ENCODE measurements at places on chromosomes 16 and 17. TPM values are rescaled to one million over a fixed set of nuclear protein-coding genes. Genes with fewer than 3 reads are reported as not detected.

GRCh38 chr17:36674278-36674650 is 72.9 kb downstream of the MRM1 start:
- no peak for DNase-seq

DNA sequence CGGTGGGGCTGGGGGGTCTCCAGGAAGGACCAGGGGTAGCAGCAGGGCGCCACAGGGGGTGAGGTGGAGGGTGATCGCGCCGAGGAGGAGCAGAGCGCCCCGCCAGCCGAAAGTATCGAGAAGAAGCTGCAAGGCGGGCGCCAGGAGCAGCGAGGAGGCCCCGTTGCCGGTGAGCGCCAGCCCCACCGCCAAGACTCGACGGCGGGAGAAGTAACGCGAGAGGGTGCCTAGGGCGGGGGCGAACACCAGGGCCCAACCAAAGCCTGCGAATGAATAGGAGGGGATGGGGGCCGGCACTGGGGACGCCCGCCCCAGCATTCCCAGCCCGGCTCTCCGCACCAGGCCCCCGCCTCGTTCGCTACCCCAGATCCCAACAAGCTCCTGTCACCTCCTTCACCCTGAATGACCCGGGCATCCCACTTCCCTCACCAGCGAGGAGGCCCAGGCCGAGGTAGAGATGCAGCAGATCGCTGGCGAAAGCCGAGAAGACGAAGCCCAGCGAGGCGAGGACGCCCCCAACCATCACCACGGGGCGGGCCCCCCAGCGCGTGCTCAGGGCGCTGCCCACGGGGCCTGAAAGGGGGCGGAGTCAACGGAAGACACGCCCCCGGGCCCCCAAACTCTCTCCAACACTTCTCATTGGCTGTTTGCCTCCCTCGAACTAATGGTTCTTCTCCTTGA is 1.3 kb downstream of the SLC16A11 start:
- no peak for DNase-seq

SHCBP1 gene
- 11.9 TPM for total RNA-seq

SLC9A5 gene
- not detected for total RNA-seq

SLC38A8 gene
- total RNA-seq, result not detected

ZNF385C gene
- not detected for total RNA-seq
